ENCODE measurements at places on chromosomes 16 and 17.

GRCh38 chr16:67862623-67863583 is 9.9 kb upstream of the EDC4 start:
- DNase-seq, result no peak

DNA sequence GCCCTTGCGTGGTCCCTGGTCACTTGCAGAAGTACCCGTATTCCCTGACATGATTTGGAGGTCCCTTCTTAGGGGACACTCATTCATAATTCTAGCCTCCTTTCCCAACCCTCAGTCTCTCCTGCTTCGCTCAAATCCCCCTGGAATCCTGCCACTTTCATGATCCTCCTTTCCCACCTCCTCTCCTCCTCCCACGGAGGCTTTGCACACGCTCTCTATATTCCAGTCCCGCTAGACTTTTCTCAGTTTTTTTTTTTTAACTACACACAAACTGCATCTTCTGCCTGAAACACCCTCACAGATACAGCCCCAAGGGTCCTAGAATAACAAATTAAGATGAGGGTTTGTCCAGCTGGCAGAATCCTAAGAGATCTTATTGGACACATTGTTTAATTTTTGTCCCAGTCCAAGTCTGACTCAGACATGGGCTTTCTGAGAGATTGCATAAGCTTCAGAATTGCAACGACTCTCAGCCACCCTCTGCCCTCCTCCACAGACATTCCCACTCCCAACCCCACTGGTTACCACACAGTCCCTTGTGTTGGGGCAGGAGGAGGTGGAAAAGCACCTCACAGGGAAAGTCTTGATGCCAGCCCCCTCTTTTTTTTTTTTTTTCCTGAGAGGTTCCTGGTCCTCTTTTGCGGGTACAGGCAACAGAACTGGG is 739.5 kb upstream of the EEF2KMT start:
- DNase-seq, result no peak

- DNase-seq, result peak; percentile 63
These were observed 32.3 kb downstream of the GRB7 start for GRCh38 chr17:39769974-39770587.

DNA sequence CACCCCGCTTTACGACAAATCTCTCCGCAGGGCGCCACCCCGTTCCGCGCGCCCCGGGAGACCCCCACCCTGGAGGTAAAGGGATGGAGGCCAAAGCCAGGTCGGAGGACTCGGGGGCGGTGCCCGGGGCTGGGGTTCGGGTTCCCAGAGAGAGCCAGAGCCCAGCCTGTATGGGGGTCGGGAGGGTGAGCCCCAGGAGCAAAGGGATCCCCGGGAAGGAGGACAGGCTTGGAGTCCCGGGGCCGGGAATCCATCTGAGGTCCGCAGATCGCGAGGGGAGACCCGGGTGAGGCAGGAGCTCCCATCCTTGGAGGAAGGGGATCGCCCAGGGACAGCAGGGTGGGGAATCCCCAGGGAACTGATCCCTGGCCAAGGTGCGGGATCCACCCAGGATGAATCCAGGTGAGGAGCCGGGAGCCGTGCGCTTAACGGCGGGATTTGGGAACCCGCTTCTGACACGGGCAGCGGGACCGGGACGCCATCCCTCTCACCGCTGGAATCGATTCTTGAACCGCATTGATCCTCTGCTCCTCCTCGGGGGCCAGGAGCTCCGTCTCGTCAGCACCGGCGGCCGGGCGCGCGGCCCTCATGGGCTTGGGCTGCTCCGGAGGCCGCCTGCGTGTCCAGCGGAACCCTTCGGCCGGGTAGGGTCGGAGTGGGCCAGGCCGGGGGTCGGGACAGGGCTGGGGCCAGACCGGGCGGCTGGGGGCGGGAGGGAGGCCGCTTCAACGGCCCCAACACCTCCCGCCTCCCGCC is at the start of gene MMD:
TSS of gene MMD (minus strand) at position 657 of the 756 bp plus-strand sequence. CDS start at position 517, 140 bp downstream.
- DNase-seq, result no peak

- no peak for DNase-seq
These were observed 450.0 kb downstream of the NPIPA7 start for GRCh38 chr16:16828913-16829398.

DNA sequence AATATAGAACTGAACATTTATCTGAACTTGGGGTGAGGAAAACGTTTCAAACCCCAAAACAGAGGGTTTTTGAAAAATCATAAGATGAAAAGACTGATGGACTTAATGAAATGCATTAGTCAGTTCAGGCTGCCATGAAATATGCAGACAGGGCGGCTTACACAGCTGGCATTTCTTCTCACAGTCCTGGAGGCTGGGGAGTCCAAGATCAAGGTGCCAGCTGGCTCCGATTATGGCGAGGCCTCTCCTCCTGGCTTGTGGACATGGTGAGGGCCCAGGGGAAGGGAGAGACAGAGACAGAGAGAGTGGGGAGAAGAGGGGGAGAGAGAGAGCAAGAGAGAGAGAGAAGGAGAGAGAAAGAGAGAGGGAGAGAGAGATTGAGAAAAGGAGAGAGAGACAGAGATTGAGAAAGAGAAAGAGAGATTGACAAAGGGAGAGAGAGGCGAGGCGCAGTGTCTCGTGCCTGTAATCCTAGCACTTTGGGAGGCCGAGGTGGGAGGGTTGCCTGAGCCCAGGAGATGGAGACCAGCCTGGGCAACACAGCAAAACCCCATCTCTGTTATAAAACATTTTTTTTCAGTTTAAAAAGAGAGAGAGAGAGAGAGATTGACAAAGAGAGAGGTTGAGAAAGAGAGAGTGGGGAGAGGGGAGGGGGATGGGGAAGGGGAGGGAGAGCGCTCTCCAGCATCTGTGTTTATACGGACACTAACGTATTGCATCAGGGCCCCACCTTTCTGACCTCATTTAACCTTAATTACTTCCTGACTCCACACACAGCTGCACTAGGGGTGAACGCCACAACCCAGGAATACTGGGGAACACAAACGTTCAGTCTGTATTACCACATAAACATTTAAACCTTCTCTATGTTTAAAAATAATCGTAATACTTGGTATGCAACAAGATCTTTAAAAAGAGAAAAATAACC is 24.6 kb upstream of the RPH3AL start:
- DNase-seq, result no peak

DNA sequence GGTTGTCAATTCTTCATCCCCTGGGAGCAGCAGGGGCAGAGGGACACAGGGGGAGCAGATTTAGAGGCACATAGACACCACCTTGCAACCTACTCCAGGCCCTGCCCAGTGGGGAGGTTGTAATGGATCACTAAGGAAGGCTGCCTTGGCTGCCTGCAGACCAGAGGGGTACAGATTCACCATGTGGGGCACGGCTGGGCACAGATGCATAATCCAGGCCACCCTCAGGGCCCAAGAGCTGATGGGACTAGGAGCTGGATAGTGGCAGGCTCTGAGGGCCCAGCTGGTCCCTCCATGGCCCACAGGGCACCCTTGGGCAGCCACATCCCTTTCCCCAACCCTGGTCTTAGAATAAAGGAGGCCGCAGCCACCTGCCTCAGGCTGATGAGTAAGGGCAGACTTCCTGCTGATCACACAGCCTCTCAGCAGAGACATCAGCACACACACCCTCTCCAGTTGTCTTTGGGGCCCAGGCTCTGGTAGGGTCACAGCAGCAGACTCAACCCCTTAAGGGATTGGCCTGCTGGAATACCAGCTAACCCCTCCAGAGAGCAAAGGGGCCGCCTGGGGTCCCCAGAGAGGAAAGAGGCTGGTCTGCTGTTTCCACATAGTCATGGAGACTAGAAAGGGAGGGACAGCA is 224.9 kb downstream of the GSG1L start:
- DNase-seq, result no peak

DNA sequence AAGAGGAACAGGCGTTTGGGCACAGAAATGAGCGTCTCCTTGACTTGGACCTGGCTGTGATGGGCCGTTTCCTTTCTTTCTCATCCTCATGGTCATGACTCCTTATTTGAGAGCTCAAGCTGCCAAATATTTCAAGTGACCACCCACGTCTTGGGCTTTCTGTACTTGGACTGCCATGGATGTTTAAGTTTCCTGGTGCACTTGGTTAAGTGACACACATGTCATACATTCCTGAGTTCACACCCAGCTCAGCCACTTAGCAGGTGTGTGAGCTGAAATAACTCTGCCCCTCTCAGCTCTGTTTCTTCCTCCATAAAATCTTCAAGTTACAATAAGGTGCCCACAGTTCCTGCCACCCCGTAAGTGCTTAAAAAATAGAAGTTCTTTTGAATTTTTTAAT is 114.5 kb downstream of the CLEC16A start:
- no peak for DNase-seq

- no peak for DNase-seq
These were observed 140.3 kb downstream of the ASIC2 start for GRCh38 chr17:33152783-33153182.

GRCh38 chr16:69443927-69444631 is 19.7 kb downstream of the CYB5B start:
- peak; percentile 39 for DNase-seq

GRCh38 chr17:7384489-7385081 is 3.7 kb downstream of the TNK1 start:
- DNase-seq, result no peak

DNA sequence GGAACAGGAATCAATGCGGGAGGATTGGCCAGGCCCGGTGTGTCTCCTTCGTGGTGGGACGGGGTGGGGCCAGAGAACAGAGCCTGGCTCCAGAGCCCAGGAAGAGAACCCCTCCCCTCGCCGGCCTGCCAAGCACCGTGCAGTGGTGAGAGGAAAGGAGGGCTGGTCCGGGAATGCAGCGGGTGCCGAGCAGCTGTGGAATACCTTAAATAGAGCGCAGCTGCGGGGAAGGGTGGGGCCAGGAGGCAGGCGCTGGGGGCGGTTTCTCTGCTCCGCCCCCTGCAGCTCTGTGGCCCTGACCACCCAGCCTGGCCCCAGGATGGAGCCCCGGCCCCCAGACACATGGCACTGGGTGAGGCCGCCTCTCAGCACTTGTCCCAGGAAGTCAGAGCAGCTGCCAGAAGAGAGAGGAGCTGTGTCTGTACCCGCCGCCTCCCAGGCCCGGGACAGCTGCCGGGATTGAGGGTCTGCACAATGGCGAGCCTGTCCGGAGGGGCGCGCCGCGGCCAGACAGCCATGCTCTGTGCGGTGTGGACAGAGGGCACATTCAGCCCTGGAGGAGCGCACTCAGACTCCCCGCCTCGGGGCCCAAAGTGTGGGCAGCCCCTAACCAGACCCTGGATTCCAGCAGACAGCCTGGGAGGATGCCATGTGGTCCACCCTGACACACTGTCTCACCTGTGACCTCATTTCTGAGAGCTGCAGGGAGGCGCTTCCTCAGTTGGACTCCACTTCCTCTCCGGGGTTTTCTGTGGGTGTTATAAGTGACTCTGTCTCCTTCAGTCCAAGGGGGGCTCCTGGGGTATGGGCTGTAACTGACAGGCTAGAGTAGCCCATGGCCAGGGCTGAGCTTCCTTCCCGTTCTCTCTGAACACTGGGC is 268.8 kb downstream of the SEC14L1 start:
- peak; percentile 36 for DNase-seq

Data from activated T-cell treated with anti-CD3 and anti-CD28 coated beads, Interleukin-2, amount 50 U/mL, for 48 hours (primary cell).